ELF-1 (cell line): ENCODE measurements at places on chromosomes 4 and X.
A peak's percentile ranks its signal among the peaks of the same experiment; 100 is the strongest.

- no peak for DNase-seq
These were observed 2.3 kb upstream of the RTL5 start for GRCh38 chrX:72133851-72134546.

DNA sequence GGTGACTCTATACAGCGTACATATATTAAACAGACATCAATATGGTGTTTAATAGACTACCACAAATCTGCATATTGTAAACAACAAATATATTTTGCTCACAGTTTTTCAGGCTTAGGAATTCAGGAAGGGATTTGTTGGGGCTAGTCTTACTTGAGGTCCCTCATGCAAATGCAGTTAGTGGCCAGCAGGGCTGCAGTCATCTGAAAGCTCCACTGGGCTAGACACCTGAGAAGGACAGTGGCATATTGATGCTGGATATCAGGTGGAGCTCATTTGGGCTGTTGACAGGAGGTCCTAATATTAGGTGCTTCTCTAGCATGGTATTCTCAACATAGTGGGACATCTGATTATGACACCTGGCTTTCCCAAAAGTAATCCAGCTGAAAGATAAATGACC, 493.8 kb upstream of the PABPC4L start:
- DNase-seq = no peak

- no peak for DNase-seq
These were observed 149.8 kb upstream of the NOCT start for GRCh38 chr4:138865765-138866164.

DNA sequence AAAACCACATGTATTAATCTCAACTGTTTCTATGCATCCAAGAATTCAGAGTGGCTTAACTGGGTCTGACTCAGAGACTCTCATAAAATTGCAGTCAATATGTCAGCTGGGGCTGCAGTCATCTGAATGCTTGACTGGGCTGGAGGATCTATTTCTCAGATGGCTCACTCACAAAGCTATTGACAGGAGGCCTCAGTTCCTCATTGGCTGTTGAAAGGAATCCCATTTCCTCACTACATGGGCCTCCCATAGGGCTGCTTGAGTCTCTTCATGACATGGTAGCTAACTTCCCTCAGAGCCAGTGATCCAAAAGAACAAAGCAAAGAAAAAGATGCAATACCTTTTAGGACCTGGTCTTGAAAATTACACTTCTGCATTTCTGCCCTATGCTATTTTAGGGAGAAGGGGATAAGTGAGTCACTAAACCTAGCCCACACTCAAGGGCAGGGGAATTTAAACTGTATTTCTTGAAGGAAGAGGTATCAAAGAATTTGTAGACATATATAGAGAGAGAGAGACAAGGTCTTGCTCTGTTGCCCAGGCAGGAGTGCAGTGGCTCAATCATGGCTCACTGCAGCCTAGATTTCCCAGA, 9.8 kb downstream of the SCFD2 start:
- DNase-seq = no peak

DNA sequence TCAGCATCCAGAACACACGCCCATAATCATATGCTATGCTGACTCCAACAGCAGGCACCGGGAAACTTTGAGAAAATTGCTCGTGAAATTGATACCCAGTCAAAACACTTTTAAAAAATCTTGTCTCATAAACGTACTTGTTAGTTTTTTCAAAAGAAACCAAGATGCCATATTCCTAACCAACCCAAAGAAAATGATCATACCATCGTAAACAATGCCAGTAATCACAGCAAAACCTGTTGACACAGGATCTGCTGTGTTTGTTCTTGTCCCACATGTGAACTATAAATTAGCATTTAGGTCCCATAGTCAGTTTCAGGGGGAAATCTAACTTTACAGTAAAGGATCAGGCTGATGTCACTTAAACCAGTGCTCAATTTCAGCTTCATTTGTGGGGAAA, 23.0 kb downstream of the PRSS12 start:
- no peak for DNase-seq

DNA sequence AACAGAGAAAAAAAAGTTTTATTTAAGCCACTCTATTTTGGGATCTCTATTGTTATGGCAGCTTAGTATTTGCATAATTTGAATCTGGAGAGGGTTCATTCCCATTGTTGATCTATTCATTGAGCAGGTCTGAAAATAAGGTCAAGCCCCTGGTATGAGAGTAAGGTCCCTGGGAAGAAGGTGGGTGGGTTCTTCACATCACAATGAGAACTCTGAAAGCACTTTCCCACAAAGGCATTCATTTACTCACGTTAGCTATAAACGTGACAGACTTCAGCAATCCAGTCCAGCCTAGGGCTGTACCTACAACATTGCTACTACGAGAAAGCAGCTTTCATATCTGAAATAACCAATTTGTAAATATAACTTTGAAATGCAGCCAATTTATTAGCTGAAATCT, 126.2 kb downstream of the CORIN start:
- DNase-seq = no peak

GRCh38 chr4:144645102-144645630, 790 bp upstream of the HHIP start:
- DNase-seq = no peak

DNA sequence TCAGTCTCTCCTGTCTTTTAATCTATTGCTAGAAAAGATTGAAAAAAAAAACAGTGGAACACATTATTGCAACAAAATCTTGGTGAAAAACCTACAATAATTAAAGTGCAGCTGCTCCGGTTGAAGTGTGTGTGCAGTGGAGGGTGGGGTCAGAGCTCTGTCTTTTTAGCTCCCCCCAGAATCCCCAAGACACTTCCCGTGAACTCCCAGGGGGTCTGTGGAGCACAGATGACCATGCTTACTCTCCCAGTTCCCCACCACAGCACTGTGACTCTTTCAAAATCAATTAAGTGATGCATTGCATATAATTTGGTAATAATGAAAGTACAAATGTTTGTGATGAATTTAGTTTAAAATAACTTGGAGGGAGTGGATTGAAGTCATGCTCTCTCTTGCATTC, 15.7 kb upstream of the SLC10A4 start:
- DNase-seq = no peak

DNA sequence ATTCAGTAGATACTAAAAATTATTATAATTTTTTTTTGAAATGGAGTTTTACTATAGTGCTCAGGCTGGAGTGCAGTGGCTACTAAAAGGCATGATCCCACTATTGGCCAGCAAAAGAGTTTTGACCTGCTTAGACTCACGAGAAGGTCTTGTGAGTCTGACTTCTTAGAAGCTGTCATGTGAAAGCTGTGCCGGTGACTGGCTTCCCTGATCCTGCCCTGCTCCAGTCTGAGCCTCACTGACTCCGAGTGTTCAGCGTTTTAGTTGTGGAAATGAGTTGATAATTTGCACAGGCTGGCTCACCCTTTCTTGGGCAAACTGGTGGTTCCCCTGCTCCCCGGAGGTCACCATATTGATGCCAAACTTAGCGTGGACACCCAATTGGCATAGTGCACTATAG, 16.4 kb upstream of the CXCL8 start:
- DNase-seq = no peak

DNA sequence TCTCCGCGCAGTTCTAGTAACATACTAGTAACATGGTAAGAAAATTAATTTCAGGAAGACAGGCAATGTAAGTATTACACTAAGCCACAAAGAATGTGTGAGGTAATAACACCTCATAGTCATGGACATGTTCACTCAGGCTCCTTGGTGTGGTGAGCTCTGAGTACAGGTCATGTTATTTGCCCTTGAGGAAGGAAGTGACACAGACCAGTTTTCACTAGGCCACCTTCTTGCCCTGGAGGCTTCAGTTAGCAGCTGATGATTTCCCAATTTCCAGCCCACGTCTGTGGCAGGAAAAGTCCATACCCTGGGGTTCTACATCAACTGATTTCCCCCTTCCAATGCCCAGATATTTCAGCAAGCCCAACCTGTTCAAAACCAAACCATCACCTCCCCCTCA, 6.7 kb downstream of the APOO start:
- DNase-seq = peak; percentile 73

DNA sequence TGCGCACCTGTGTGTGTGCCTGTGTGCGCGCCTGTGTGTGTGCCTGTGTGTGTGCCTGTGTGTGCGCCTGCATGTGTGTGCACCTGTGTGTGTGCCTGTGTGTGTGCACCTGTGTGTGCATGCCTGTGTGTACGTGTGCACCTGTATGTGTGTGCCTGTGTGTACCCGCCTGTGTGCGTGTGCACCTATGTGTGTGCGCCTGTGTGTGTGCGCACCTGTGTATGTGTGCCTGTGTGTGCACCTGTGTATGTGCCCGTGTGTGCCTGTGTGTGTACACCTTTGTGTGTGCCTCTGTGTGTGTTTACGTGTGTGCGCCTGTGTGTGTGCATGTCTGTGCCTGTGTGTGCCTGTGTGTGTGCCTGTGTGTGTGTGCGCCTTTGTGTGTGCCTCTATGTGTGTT, 33.5 kb downstream of the ZFP42 start:
- DNase-seq = no peak

- no peak for DNase-seq
These were observed 80.9 kb downstream of the ZNF718 start for GRCh38 chr4:205097-205756.

- no peak for DNase-seq
These were observed 1055.2 kb upstream of the FTHL17 start for GRCh38 chrX:32126997-32127396.

DNA sequence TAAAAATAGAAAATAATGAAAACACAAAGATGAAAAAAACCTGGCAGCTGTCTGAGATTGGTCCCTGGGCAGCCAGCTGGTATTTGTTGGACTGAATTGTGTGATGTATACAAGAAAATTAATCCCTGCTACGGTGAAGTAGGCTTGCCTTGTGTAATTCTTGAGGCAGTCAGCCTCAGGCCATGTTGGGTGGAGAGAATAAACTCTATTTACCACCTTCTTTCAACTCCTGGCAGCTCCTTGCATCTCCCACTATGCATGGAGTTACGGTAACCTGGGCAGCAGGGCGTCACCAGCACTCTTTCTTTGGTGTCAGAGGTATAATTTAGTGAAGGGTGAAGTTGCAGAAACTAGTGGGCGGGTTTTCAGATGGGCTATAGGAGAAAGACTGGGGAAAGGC, 3.5 kb downstream of the SPIN2A start:
- no peak for DNase-seq

DNA sequence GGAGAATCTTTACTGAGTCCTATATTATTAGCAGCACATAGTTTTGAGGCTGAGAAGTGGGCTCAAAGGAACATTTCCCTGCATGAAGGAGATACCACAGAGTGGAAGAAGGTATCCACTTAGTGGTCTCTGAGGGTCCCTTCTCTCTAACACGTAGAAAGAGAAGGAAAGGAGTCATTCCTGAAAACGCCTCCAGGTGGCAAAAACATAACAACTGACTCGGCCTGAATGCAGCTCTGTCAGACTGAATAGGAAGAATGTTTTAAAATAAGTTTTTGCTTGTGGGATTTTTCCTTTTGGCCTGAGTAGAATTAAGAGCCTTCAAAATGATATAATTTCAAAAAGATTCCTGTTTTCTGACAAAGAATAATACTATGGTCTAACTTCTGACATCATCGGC, 23.3 kb downstream of the RPGR start:
- no peak for DNase-seq

DNA sequence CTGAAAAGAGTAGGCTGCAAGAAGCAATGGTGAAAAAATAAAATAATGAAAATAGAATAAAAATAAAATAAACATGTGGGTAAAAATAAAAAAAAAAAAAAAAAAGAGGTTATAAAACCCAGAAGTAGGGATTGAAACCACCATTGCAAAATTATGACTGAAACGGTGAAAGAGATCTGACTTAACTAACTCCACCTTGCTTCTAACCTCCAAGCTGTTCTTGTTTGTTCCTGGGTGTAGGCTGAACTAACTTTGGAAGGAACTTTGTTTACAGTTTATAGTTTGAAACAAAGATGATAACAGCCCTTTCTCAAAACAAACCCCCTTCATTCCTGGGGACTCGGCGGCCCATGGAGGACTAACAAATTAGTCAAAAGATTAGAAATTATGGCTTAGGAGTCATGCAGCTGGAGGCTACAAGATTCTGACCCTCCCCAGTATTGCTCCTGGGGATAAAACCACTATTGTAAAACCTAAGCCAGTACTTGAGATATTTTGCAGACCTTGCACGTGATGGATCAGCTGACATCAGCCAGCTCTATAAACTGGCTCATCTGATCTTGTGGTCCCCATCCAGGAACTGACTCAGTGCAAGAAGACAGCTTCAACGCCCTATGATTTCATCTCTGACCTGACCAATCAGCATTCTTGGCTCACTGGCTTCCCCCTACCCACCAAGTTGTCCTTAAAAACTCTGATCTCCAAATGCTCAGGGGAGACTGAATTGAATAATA, 30.4 kb downstream of the DDX60L start:
- peak; percentile 22 for DNase-seq

GRCh38 chr4:73740353-73740778, at the start of gene CXCL8:
Gene CXCL8 (plus strand): TSS chr4:73740569. CDS start chr4:73740659, 90 bp downstream.
- no peak for DNase-seq

GRCh38 chr4:3466691-3467600, 3.8 kb downstream of the DOK7 start:
- no peak for DNase-seq

GRCh38 chrX:79170476-79171035, 26.1 kb downstream of the GPR174 start:
- no peak for DNase-seq

DNA sequence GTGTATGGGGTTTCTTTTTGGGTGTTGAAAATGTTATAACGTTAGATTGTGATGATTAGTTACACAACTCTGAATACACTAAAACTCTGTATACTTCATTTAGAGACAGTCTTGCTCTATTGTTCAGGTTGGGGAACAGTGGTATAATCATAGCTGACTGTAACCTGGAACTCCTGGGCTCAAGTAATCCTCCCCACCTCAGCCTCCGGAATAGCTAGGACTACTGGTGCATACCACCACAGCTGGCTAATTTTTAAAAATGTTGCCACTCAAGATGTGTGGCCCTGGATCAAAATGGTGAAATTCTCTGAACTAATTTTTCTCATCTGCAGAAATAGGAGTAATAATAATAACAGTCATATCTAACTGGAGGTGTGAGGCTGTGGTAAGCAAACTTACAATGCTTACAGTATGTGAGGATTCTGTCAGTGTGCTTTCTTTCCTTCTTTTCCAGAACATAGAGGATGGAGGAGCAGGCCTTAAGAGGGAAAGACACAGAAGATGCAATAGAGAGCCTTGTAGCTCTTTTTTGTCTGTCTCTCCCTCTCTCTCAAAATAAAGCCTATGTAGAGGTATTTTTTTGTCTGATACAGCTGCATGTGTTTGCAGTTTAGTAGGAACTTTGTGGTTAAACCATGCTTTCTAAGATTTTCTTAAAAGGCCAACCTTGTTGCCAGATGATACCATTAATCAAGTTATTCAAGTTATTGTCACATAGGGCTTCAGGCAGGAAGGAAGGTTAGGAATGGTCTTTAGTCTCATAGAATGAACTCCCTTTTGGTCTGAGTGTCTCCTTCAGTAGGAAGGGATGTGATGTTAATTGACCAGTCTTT, 7.5 kb downstream of the ADD1 start:
- no peak for DNase-seq

- peak; percentile 76 for DNase-seq
These were observed 22.7 kb upstream of the MSN start for GRCh38 chrX:65644621-65645289.

GRCh38 chr4:54228961-54229501, at the start of gene PDGFRA:
Gene PDGFRA (plus strand): TSS chr4:54229293. CDS start chr4:54258769, 29,476 bp downstream.
- peak; percentile 27 for DNase-seq
